Stimulated activated CD4-positive, alpha-beta T cell treated with anti-CD3 and anti-CD28 coated beads, Interleukin-1b, Interleukin-23, amount 100 ng/mL, for 48 hours (primary cell): ENCODE measurements at places on chromosomes 1 and 21.

GRCh38 chr1:29380532-29380931, 144.2 kb downstream of the PTPRU start:
- DNase-seq, result no peak

- no peak for DNase-seq
Measured at GRCh38 chr1:241637046-241637590, 3.1 kb downstream of the CHML start.

DNA sequence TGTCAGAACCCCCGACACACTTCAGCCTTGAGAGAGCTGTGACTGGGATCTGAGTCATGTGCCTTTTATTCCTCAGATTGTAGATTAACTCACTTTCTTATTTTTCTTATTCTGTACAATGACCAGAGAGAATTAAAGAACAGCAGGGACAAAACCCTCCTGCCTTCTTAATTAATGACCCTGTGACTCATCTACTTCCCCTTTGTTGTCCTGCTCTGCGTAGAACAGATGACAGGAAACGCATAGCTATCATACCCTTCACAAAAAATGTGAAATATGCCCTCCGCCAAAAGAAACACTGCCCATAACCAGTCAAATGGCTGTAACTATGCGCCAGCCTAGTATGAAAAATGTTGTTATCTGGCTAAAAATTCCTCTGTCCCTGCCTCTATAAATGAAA, 9.1 kb upstream of the PADI2 start:
- no peak for DNase-seq

DNA sequence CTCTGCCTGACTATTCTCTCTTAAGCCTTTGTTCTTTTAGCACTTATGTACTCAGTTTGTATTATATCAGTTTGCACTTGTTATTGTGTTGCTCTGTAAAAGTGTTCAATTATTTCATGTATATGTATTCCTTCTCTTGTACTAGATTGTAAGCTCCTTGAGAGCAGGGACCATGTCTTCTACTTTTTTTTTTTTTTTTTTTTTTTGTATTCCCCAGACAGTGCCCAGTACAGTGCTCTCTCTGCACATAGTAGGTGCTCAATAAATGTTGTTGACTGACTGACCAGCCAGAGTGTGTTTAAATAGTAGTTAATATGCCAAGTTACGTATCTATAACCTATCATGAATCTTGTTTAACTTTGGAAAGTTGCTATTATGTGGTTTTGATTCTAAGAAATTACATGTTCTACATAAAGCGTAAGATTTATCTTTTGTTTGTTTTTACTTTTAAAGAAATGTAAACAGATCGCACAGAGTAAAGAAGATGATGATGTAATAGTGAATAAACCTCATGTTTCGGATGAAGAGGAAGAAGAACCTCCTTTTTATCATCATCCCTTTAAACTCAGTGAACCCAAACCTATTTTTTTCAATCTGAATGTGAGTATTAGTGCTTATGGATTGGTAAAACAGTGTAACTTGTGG, 16.1 kb downstream of the SON start:
- no peak for DNase-seq

DNA sequence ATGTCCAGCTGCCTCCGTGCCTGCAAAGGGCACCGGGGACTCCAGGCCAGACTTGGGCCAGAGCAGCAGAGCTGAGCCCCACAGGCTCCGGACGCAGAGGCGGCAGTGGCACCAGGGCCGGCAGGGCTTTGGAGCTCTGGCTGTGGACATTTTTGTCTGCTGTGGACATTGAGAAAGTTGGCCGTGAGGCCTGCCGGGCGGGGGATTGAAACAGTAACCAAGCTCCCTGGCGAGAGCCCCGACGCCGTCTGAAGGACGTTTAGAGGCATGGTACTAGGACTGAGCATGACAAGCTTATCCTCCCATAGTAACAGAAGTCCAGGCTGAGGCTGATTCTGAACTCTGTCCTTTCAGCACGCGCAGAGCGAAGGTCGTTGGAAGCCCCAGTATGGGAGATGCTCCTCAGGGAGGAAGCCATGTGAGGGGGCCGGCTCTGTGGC, 323.8 kb downstream of the AMY1C start:
- no peak for DNase-seq

GRCh38 chr1:193457676-193458075, 271.3 kb upstream of the B3GALT2 start:
- no peak for DNase-seq

DNA sequence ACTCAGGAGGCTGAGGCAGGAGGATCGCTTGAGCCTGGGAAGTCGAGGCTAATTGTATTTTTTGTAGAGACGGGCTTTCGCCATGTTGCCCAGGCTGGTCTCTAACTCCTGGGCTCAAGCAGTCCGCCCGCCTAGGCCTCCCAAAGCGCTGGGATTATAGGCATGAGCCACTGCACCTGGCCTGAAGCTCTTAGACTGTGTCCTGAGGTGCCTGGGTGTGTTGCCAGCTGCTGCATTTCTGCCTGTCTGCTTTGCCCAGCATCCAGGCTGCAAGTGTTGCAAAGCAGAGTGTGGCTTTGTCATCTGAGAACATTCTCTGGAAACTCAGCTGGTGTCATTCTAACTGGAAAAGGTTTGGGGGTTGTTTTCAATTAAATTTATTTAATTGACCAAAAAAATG, 105.0 kb downstream of the HUNK start:
- DNase-seq, result no peak

DNA sequence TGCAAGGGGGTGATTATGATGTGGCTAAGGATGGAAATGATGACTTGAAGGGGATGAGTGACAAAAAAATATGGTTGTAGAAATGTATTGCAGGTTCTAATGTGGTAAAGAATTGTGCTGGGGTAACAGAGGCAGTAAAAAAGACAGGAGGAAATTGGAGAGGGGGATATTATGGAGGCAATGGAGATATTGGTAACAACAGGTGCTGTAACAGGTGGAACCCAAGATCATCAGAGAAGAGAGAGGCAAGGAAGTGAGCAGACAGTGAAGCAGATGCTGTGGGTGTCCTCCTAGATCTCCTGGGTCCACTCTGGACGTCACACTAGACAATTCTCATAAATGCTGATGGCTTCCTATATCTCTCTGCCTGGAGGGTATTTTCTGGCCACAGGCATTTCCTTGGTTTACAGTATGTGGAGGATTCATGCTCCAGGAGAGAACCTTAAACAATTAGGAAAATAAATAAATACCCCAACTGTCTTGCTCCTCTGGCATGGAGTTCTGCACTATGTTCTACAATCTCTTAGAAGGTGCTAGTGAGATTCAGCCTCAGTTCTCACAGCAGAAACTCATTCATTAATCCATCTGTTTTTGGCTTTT, 620.3 kb upstream of the PLXNA2 start:
- no peak for DNase-seq

- DNase-seq, result no peak
Measured at GRCh38 chr21:15022608-15023261, 42.1 kb downstream of the NRIP1 start.

DNA sequence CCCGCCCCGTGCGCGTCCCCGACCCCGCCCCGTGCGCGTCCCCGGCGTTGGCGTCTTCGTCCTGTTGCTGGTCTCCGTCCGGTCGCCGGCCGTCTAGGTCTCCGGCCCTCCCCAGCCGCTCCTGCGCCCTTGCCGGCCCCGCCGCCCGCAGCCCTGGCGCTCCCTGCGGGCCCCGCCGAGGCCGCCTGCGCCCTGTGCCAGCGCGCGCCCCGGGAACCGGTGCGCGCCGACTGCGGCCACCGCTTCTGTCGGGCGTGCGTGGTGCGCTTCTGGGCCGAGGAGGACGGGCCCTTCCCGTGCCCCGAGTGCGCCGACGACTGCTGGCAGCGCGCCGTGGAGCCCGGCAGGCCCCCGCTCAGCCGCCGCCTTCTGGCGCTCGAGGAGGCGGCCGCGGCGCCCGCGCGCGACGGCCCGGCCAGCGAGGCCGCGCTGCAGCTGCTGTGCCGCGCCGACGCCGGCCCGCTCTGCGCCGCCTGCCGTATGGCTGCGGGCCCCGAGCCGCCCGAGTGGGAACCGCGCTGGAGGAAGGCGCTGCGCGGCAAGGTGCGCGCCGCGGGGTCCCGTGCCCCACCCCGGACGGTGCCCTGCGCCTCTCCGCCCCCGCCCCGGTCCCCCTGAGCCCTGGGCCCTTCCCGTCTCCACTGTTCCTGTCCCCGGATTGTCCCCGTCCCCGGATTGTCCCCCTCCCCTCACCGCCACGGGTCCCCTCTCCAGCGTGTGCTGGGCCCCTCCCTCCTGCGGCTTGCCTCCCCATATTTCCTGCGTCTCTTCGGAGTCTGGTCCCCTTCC, at the start of gene RNF187:
TSS of gene RNF187 (plus strand) at position 47 of the 789 bp plus-strand sequence.
- peak; percentile 35 for DNase-seq

DNA sequence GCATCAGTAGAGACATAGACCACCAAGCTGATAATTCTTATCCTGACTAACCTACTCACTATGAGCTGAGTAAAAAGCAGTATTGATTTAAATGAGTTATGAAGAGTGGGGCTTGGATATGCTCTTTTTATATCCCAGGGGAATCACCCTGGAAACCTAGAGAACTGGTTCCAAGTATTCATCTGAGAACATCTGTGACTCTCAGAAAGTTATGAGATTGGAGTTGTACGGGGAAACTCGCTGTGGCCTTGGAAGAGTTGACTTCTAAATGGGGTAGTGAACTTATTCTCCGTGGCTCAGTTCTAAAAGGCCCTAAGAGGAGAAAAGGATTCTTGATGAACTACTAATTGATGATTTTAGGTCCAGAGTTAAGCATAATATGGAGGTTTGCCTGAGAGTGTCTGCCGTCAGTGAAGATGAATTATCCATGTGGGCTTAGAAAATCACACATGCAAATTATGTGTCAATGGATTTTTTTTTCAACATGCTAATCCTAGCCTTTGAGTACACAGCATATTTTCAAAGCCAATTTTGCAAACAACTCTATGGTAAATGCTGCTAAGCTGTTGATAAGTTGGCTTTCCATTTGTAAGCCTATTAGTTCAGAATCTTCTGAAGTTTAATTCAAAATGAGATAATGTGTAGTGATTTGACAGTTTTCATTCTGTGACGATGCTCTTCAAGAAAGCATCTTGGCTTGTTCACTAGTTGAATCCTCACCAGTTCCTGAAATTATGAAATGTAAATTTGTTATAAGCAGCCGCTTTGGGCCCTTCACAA, 122.7 kb downstream of the FGGY start:
- DNase-seq, result no peak

- no peak for DNase-seq
Measured at GRCh38 chr1:154410185-154410827, 5.2 kb downstream of the IL6R start.
